ENCODE measurements at places on chromosomes 4 and X. TPM values are rescaled to one million over a fixed set of nuclear protein-coding genes. Genes with fewer than 3 reads are reported as not detected.

DNA sequence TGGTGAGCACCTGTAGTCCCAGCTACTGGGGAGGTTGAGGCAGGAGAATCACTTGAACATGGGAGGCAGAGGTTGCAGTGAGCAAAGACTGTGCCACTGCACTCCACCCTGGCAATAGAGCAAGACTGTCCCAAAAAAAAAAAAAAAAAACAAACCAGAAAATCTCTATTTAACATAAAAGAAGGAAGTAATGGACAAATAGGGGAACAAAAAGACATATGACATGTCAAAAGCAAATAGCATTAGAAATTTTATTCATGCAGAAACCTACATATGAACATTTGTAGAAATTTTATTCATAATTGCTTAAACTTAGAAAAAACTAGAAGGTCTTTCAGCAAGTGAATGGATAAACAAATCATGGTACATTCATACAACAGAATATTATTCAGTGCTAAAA is 97.1 kb upstream of the SH3RF1 start:
- H3K27me3 ChIP-seq, result peaks cover under 1% of the 10 kb centered on the region
- H3K36me3 ChIP-seq, result no peaks in the 10 kb centered on the region
- H3K4me3 ChIP-seq, result no peak overlapping the region
- no peaks in the 10 kb centered on the region for H3K4me1 ChIP-seq
- no peak for DNase-seq

- H3K4me3 ChIP-seq, result no peak overlapping the region
- no peaks in the 10 kb centered on the region for H3K27me3 ChIP-seq
- DNase-seq, result no peak
Measured at GRCh38 chrX:78708816-78709215, 38.7 kb upstream of the LPAR4 start.

DNA sequence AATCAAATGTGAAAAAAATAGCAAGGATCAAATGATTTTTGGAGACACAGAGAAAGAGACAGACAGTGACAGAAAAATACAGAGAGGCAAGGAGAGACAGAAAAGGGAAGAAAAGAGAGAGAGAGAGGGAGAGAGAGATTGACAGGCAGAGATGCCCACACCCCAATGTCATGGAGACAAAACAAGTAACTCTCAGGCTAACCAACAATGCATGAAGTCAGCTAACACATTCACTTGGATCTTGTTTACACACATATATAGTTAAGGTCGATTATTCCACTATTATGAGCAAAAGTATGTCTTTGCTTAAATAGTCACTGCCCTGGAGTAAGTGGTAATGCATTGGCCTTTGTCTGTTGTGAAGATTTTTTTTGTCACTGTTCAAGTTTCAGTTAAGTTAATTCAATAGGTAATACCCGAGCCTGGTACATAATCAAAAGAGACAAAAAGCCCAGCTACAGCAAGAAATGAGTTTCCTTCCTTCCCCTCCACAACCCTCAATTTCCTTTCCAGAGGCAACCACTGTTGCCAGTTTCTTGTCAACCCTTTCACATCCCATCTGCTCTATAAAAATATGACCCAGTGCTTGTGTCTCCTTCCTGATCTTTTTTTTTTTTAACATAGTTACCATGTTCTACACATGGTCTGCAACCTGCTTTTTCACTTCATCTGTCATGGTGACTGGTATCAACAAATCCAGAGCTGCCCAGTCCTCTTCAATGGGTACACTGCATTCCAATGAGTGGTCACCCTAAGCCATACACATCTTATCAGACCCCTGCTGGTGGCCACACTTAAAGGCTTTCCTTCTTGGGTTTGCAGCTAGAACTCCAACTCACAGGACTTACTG is 52.1 kb downstream of the PROM1 start:
- no peaks in the 10 kb centered on the region for H3K36me3 ChIP-seq
- peaks cover 5% of the 10 kb centered on the region for H3K27me3 ChIP-seq
- no peak overlapping the region for H3K4me3 ChIP-seq
- no peak for DNase-seq

GRCh38 chrX:77945910-77946545 is 23.4 kb downstream of the PGAM4 start:
- no peaks in the 10 kb centered on the region for H3K27me3 ChIP-seq
- no peak overlapping the region for H3K4me3 ChIP-seq
- no peak overlapping the region for H3K27ac ChIP-seq
- no peaks in the 10 kb centered on the region for H3K4me1 ChIP-seq
- peaks cover 2% of the 10 kb centered on the region for H3K36me3 ChIP-seq

GRCh38 chrX:38275615-38276014 is 51.7 kb downstream of the RPGR start:
- DNase-seq, result no peak
- H3K27me3 ChIP-seq, result no peaks in the 10 kb centered on the region
- H3K4me3 ChIP-seq, result no peak overlapping the region
- peaks cover 4% of the 10 kb centered on the region for H3K4me1 ChIP-seq
- no peak overlapping the region for H3K27ac ChIP-seq
- no peaks in the 10 kb centered on the region for H3K36me3 ChIP-seq

- H3K4me1 ChIP-seq, result no peaks in the 10 kb centered on the region
- no peak overlapping the region for H3K4me3 ChIP-seq
- DNase-seq, result no peak
Measured at GRCh38 chr4:104205116-104205515, 289.6 kb downstream of the CXXC4 start.

GRCh38 chr4:138327338-138327737 is 85.2 kb upstream of the SLC7A11 start:
- no peak for DNase-seq
- no peaks in the 10 kb centered on the region for H3K27me3 ChIP-seq
- no peaks in the 10 kb centered on the region for H3K36me3 ChIP-seq
- H3K4me1 ChIP-seq, result no peaks in the 10 kb centered on the region

DNA sequence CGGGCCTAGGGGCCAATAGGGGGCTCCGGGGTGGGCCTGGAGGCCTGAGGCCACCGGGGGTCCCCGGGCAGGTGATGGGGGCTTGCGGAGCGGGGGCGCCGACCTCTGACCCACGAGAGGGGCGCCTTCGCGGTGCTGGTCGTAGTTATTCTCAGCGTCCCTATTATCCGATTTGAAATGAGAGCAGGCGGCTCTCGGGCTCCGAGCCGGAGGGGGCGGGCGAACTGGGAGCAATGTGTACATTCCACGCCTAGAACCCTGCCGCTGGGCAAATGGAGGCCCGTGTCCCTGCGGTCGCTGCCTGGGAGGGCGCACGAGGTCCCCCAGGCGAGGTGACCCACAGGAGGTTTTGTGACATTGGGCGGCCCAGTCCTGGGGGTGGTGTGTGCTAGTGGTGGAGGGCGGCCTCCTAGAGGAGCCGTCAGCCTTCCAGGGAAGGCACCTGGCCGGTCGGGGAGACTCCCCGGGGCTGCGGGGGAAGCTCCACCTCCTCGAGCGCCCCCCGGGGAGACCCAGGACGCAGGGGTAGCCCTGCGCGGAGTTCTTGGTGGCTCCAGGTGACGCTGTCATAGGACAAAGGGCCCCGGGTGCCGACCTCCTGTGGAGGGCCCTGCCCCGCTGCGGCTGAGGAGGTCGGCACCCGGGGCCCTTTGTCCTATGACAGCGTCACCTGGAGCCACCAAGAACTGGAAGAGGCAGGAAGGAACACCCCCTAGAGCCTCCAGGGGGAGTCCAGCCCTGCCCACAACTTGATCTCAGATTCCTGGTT is 102.6 kb upstream of the PRKX start:
- H3K27ac ChIP-seq, result peak overlapping the region; percentile 55
- peak overlapping the region; percentile 76 for H3K4me3 ChIP-seq
- H3K36me3 ChIP-seq, result peaks cover 6% of the 10 kb centered on the region
- H3K4me1 ChIP-seq, result peaks cover 18% of the 10 kb centered on the region
- peaks cover 4% of the 10 kb centered on the region for H3K27me3 ChIP-seq

GRCh38 chr4:188452097-188452496 is 312.9 kb downstream of the TRIML1 start:
- no peak overlapping the region for H3K27ac ChIP-seq
- no peaks in the 10 kb centered on the region for H3K4me1 ChIP-seq
- H3K4me3 ChIP-seq, result no peak overlapping the region
- DNase-seq, result no peak

GRCh38 chrX:53266914-53267313 is 14.5 kb downstream of the IQSEC2 start:
- H3K4me3 ChIP-seq, result no peak overlapping the region
- H3K36me3 ChIP-seq, result no peaks in the 10 kb centered on the region
- no peak for DNase-seq

DNA sequence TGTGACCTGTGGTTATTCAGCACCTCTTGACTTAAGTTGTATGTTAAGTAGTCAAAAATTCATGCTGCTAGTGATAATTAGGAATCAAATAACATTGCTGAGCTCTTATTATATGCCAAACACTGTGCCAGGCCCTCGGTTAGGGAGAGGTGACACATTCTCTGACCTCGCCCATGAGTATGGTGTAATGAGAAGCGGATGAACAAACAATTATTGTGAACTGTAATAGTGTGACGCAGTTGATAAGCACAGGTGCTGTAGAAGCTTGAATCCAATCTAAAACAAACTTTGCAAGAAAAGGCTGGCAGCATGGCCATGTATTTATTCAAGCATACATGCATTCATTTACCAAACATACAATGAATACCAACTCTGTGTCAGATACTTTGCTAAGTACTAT is 303.5 kb upstream of the HS3ST1 start:
- no peak overlapping the region for H3K4me3 ChIP-seq
- H3K27me3 ChIP-seq, result no peaks in the 10 kb centered on the region
- no peak overlapping the region for H3K27ac ChIP-seq
- no peaks in the 10 kb centered on the region for H3K36me3 ChIP-seq
- H3K4me1 ChIP-seq, result no peaks in the 10 kb centered on the region

GRCh38 chrX:137164329-137164728 is 130.5 kb upstream of the GPR101 start:
- no peaks in the 10 kb centered on the region for H3K36me3 ChIP-seq
- DNase-seq, result no peak
- H3K4me3 ChIP-seq, result no peak overlapping the region

GRCh38 chr4:187780070-187780469 is 215.5 kb upstream of the ZFP42 start:
- no peak for DNase-seq
- no peaks in the 10 kb centered on the region for H3K36me3 ChIP-seq
- H3K4me3 ChIP-seq, result no peak overlapping the region
- H3K27ac ChIP-seq, result no peak overlapping the region

GRCh38 chrX:95678679-95679078 is 1006.0 kb upstream of the DIAPH2 start:
- no peaks in the 10 kb centered on the region for H3K4me1 ChIP-seq
- H3K27me3 ChIP-seq, result no peaks in the 10 kb centered on the region
- no peak for DNase-seq
- no peak overlapping the region for H3K27ac ChIP-seq

- no peak overlapping the region for H3K27ac ChIP-seq
- no peaks in the 10 kb centered on the region for H3K36me3 ChIP-seq
- no peak for DNase-seq
- H3K27me3 ChIP-seq, result peaks cover 15% of the 10 kb centered on the region
- no peaks in the 10 kb centered on the region for H3K4me1 ChIP-seq
Measured at GRCh38 chrX:23341452-23341851, 6.8 kb downstream of the PTCHD1 start.

GRCh38 chr4:184251670-184251980 is 34.0 kb upstream of the ENPP6 start:
- DNase-seq, result no peak
- no peak overlapping the region for H3K4me3 ChIP-seq
- H3K27ac ChIP-seq, result peak overlapping the region; percentile 94
- peaks cover 1% of the 10 kb centered on the region for H3K27me3 ChIP-seq

- no peaks in the 10 kb centered on the region for H3K4me1 ChIP-seq
- DNase-seq, result no peak
- no peaks in the 10 kb centered on the region for H3K27me3 ChIP-seq
- peaks cover 28% of the 10 kb centered on the region for H3K36me3 ChIP-seq
- H3K27ac ChIP-seq, result no peak overlapping the region
Measured at GRCh38 chrX:118660085-118660484, 67.3 kb upstream of the IL13RA1 start.

- no peak overlapping the region for H3K27ac ChIP-seq
- no peak overlapping the region for H3K4me3 ChIP-seq
- DNase-seq, result no peak
- no peaks in the 10 kb centered on the region for H3K36me3 ChIP-seq
- peaks cover 4% of the 10 kb centered on the region for H3K27me3 ChIP-seq
Measured at GRCh38 chr4:158159054-158159717, 13.6 kb downstream of the GASK1B start.

DNA sequence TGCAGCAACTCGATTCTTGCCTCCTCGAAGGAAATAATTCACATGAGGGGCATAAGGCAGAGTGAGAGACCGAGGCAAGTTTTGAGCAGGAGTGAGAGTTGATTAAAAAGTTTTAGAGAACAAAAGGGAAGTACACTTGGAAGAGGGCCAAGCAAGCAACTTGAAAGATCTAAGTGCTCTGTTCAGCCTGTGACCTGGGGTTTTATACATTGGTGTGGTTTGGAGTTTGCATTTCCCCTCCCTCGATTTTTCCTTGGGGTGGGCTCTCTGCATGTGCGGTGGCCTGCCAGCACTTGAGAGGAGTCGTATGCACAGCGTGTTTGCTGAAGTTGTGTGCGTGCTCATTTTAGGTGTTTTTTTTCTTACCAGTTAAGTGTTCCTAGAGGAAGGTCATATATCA is 356.4 kb downstream of the KLHL4 start:
- H3K27ac ChIP-seq, result no peak overlapping the region
- H3K4me1 ChIP-seq, result no peaks in the 10 kb centered on the region
- H3K4me3 ChIP-seq, result no peak overlapping the region
- H3K27me3 ChIP-seq, result no peaks in the 10 kb centered on the region
- no peak for DNase-seq

GRCh38 chr4:57443787-57444186 is 333.6 kb upstream of the IGFBP7 start:
- no peaks in the 10 kb centered on the region for H3K4me1 ChIP-seq
- no peaks in the 10 kb centered on the region for H3K36me3 ChIP-seq
- H3K27ac ChIP-seq, result no peak overlapping the region

GRCh38 chrX:24777660-24778059 is 83.9 kb downstream of the POLA1 start:
- H3K4me1 ChIP-seq, result peaks cover 7% of the 10 kb centered on the region
- DNase-seq, result no peak
- H3K4me3 ChIP-seq, result no peak overlapping the region

- no peaks in the 10 kb centered on the region for H3K36me3 ChIP-seq
- no peak for DNase-seq
- peaks cover 12% of the 10 kb centered on the region for H3K27me3 ChIP-seq
- no peak overlapping the region for H3K4me3 ChIP-seq
- no peak overlapping the region for H3K27ac ChIP-seq
Measured at GRCh38 chr4:151766691-151767090, 5.9 kb upstream of the GATB start.

- no peak overlapping the region for H3K4me3 ChIP-seq
- H3K4me1 ChIP-seq, result no peaks in the 10 kb centered on the region
Measured at GRCh38 chrX:119130911-119131310, 3.3 kb upstream of the KIAA1210 start.

GRCh38 chr4:103306870-103307375 is 108.8 kb upstream of the CENPE start:
- H3K27ac ChIP-seq, result no peak overlapping the region
- no peak overlapping the region for H3K4me3 ChIP-seq
- no peaks in the 10 kb centered on the region for H3K4me1 ChIP-seq
- no peaks in the 10 kb centered on the region for H3K27me3 ChIP-seq

- DNase-seq, result no peak
- H3K4me1 ChIP-seq, result peaks cover 17% of the 10 kb centered on the region
- H3K27ac ChIP-seq, result no peak overlapping the region
- peaks cover 4% of the 10 kb centered on the region for H3K27me3 ChIP-seq
Measured at GRCh38 chrX:54811301-54811885, 3.8 kb downstream of the MAGED2 start.

The MTNR1A gene
- not detected for total RNA-seq

The MORF4L2 gene
- 229 TPM for total RNA-seq

The ADH1B gene
- total RNA-seq, result not detected

The AMTN gene
- total RNA-seq, result not detected

The ARHGAP36 gene
- not detected for total RNA-seq

The XAGE1B gene
- total RNA-seq, result not detected

The NLGN3 gene
- 1.1 TPM for total RNA-seq

The RNF212 gene
- total RNA-seq, result 0.93 TPM

The PNMA5 gene
- total RNA-seq, result not detected

The GPR50 gene
- total RNA-seq, result not detected

The C4orf36 gene
- total RNA-seq, result not detected

The HPGDS gene
- total RNA-seq, result not detected
